ENCODE measurements at places on chromosomes 5 and 9.
A peak's percentile ranks its signal among the peaks of the same experiment; 100 is the strongest.

DNA sequence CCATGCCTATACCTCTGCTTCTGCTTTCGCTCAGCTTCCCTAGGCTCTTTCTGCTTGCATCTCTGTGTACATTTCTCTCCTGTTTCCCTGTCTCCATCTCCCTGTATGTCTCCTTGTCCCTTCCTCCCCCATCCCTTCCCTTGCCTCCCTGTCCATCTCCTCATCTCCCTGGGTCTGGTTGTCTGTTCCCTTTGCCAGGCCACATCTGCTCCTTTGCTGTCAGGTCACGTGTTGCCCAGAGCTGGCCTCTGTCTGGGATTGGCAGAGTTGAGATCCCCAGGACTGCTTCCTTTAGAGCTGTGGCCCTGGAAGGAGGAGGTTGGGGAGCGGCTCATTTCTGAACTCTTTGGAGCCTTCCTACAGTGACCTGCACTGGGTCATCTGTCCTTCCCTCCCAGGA lies 31.8 kb upstream of the PTGS1 start:
- DNase-seq: no peak

DNA sequence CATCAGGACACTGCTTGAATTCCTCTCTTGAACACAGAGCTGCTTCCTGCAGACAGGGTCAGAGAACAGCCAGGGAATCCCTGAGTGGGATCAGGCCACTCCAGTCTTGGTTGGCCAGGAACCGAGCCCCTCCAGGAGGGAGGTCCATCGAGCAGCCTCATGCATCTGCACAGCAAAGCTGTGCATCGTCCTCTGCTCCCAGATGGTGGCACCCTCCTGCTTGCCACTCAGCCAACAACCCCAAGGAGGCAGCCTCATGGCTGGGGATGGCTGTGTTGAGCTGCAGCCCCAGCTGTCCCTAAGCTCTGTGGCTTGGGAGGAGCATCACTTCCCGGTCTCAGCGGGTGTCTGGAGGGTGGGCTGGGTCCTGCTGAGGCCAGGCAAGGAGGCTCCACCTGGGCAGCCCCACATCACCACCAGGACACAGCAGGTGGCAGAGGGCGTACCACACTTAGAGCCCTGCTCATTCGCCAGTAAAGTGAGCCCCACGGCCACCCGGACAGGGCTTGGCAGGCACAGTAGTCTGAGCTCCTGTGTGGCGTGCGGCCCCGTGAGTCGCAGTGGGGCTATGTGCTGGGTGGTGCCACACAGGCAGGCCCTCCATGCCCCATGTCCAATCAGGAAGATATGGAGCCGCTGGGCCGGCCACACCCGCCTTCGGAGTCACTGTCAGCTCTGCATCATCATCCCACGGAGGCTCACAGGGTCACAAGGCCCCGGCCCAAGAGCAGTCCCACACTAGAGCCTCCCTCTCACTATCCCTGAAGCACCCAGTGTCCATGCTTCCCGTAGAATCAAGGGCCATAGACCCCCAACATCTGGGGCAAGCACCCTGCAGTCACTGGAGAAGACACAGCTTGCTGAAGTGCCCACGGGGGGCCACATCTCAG lies 11.9 kb downstream of the LPCAT1 start:
- DNase-seq: no peak

DNA sequence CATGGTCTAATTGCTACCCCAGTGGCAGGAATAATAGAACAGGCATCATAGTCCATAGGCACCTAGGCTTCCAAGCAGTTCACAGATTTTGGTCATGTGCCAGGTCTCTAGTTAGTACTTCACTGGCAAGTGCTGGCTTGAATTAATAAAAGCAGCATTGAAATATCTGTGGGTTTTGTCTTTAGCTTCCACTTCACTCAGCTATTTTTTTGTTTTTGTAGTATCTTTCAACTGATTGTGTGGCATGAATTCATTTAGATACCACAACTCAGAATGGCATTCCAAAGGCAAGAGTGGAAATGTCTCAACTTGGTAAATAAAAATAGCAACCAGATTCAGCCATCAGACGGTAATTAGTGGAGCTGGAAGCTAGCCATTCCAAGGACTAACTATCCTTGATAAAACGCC lies 27.9 kb upstream of the ITGA2 start:
- no peak for DNase-seq

- DNase-seq: no peak
These were observed 354.6 kb downstream of the SLIT3 start for GRCh38 chr5:168946363-168946762.

DNA sequence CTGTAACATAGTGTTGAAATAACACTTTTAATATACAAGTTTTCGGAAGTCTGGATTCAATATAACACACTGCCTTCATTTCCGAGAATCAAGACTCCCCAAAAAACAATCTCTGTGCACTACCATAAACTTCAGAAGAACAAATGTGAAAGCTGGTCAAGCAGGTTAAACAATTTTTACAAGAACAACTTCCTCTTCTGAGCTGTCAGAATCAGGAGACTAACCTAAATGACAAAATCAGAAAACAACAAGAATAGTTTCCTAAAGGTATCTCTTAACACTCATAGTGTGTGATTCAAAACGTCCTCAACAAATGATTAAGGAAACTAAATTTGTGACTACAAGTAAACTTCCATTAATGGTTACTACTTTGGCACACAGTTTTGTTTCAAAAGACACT lies 11.6 kb downstream of the C9orf72 start:
- no peak for DNase-seq

- no peak for DNase-seq
These were observed 568.7 kb upstream of the RGMB start for GRCh38 chr5:98204798-98205197.

DNA sequence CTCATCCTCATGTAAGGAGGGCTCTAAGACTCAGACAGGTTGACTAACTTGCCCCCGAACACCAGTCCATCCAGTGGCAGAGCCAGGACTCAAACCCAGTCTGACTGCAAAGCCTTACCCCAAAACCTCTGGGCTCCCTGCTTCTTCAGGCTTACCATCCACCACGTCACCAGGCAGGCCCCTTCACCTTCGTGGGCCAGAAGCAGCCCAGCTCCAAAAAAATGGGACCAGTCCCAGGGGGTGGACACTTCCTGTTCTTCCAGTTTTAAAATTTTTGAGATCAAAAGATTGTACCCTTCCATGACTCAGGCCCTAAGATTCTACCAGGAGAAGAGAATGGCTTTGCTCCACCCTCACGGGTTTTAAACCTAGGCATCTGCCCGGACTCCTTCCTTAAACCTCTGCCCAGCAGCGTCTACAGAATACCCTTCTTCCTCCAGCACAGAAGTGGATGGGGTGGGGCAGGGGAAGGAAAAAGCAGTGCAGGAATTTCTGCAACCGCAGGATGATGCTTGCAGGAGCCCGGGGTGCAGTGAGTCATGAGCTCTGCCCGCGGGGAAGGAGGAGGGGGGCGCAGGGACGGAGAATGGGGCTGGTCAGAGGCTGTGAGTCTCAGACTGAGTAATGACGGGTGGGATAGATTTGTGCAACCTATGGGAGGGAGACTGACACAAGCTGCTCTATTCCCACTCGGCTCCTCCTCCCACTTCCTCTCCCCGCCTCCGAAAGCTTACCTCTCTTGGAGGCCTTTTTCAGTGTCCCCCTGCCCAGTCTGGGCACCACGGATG lies 50.4 kb upstream of the STXBP1 start:
- DNase-seq: peak; percentile 44
